ENCODE measurements at places on chromosomes 5 and 9. TPM values are rescaled to one million over a fixed set of nuclear protein-coding genes. Genes with fewer than 3 reads are reported as not detected.
A peak's percentile ranks its signal among the peaks of the same experiment; 100 is the strongest.

DNA sequence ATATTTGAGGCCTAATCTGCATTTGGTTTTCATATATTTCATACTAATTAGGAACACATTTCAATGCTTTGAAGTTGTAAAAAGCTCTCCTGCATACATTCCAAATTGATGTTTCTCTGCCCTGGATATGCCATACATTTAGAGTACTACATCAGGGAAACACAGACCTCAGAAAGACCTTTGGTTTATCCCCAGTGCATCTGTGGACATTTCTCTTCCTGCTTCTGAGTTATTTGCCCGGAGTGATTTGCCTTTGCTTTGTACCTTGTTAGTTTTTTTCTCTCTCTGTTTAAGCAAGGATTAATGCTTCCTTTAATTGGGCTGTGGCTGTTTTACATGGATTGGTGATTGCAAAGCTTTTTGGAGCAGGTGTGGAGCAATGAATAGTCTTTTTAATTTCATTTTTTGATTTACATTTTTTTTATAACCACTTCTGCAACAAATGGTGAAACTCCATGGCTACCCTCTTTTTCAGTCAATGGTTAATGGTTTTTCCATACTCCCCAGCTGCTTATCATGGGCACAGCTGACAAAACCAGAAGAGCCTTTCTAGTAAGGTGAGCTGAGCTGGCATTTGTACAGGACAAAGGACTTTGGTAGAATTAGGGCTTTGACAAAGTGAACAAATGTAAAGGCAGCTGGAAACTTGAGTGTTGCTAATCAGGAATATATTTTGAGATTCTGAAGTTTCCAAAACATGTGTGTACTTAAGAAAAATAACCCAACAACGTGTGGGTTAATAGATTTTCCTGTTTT is 54.2 kb downstream of the ZSWIM6 start:
- DNase-seq: no peak

GRCh38 chr9:105319202-105319813 is 74.9 kb downstream of the SLC44A1 start:
- no peak for DNase-seq

GRCh38 chr5:101271416-101271815 is 368.3 kb upstream of the ST8SIA4 start:
- DNase-seq: no peak

Gene PRSS3
- 95.6 TPM for total RNA-seq

DNA sequence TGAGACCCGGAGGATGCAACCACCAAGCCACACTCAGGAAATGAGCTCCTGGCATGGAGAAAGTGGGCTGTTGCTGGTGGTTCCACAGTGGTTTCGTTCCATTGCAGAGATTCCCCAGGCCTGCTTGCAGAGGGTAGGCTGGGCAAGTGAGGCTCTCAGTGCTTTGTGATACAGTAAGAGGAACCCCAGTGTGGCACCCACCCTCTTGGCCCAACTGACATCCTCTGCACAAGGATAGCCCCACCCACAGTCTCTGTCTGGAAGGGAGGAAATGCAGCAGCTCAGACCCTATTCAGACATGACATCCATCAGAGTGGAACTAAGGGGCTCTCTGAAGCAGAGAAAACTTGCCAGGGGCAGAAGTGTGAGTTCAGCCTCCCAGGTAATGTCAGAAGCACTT is 69.6 kb upstream of the FSTL4 start:
- no peak for DNase-seq

GRCh38 chr5:36724467-36725332 is 118.3 kb downstream of the SLC1A3 start:
- no peak for DNase-seq

DNA sequence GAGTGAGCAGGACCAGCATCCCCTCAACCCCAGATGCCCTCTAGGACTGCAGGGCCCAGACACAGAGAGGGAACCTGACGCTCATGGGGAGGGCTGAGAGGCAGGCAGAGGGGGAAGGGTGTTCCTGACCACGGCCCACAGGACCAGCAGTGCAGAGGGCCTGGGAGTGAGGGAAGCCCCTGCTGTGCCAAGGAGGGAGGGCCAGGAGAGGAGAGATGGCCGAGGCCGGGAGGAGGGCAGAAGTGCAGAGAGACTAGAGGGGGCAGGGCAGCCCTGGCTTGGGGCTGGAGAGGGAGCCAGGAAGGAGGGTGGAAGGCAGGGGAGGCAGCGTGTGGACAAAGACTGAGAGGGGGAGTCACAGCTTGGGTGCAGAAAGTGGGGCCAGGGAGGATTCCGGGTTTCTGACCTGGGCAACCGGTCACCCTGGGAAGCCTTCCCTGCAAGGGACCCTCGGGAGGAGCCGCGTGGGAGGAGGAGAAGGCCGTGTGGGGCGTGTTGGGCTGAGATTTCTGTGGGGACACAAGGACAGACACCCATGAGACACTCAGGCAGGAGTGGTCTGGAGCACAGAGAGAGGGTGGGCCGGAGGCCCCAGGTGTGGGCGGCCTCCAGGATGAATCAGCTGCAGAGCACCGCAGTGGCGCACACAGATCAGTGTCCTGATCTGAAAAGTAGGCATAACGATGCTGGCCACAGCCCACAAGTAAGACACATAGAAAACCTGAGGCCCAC is 117.5 kb downstream of the ADAMTS2 start:
- DNase-seq: no peak

- no peak for DNase-seq
Observed at GRCh38 chr5:16529306-16529705, 63.7 kb upstream of the ZNF622 start.

DNA sequence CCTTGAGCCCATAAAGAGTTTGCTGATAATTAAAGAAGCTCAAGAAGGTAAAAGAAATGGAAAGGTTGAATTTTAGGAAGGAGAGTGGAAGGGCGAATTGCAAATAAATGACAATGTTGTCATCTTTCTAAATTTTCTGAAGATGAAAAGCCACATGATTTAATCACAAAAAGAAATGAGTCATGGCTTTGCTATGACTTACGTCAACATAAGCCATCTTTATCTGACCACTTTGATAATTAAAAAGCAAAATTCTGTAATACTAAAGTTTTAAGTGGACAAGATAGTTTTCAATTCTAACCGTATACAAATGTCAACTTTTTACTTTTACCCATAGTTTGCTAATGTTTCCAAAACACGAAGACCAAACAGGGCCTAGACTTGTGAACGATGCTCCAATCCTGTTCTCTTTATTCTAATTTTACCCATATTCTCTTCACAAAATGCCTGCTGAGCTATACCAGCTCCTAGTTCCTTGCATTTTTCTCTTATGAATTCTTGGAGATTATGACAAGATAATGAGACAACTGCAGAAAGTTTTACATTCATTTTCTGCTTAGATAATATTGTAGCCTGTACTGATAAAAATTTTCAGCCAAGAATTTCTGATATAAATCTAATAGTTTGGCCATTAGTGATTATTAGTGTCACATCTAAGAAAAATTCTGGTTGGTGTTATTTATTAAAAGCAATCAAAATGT is 21.8 kb upstream of the PRUNE2 start:
- no peak for DNase-seq

Gene LTC4S
- total RNA-seq: 0.38 TPM

GRCh38 chr5:150131978-150132694 is 23.5 kb downstream of the PDGFRB start:
- DNase-seq: no peak

DNA sequence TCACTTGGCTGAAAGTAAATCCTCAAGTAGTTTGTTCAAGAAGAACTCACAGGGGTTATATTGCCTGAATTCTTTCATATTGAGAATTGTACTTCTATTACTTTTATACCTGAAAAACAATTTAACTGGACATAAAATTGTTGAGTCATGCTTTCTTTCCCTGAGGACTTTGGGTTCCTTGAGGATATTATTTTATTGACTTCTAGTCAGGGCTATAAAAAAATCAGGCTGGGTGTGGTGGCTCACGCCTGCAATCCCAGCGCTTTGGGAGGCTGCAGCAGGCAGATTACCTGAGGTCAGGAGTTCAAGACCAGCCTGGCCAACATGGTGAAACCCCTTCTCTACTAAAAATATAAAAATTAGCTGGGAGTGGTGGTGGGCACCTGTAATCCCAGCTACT is 17.9 kb upstream of the CDC42SE2 start:
- no peak for DNase-seq

Gene SLC6A7
- total RNA-seq: not detected

Gene LECT2
- total RNA-seq: not detected

DNA sequence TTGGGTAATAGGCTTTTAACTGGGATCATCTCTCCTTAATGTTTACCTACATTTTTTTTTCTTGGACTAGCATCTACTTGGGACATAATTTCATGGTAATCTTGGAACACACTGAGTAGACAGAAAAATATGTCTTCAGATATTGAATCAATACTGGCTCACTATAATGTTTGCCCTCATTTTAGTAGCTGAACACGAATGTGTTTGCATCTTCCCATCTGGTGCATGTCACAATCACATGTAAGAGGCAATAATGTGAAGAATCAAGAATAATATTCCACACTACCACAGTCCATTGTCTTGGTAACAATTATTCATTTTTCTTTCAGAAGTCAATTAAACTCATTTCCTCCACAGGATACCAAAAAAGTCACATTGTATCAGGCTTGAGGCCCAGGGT is 382.7 kb upstream of the CDH10 start:
- no peak for DNase-seq

- DNase-seq: no peak
Observed at GRCh38 chr5:20105915-20106314, 117.9 kb upstream of the CDH18 start.

DNA sequence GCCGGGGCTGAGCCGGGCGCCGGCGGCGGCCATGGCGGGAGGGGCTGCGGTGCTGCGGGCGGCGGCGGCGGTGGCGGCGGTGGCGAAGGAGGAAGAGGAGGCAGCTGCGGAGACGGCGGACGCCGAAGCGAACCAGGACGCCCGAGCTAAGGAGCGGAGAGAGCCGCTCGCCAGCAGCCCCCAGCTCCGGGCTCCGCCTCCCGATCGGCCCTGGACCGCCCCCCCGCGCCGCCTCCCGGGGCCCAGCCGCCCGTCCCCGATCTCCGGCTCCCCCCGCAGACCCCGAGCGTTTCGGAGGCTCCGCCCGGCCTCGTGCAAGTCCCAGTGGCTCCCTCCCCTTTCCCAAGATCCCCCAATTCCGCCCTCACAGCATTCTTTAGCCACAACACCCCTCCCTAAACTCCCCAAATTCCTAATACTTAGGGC is at the start of gene ASTN2:
TSS of gene ASTN2 (minus strand) at position 152 of the 426 bp plus-strand sequence. CDS start at position 33, 119 bp downstream.
- DNase-seq: no peak

Gene LAMC3
- not detected for total RNA-seq

Gene FBP2
- not detected for total RNA-seq

Gene LOX
- 1.4 TPM for total RNA-seq

DNA sequence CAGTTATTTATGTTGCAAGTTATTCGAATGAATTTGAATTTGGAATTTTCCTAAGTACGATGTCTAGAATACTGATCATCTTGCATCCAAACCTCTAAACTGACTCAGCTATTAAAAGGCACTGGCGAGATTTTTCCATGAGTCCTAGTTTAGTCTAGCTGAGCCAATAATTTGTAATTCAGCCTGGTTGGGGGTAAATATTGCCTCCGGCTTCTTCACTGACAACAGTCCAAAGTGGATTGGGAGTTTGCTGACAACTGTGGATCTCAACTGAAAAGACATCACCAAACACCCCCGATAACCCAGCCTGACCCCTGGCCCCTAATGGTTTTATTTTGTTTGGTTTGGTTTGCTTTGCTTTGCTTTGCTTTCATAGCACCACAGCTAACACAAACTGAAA is 189.8 kb upstream of the DAPK1 start:
- DNase-seq: no peak

Gene PCDHB4
- total RNA-seq: 0.13 TPM

Gene GADD45G
- 1.0 TPM for total RNA-seq

GRCh38 chr5:136590581-136590980 is 225.2 kb upstream of the TRPC7 start:
- peak; percentile 71 for DNase-seq

Gene TMEFF1
- 0.13 TPM for total RNA-seq

DNA sequence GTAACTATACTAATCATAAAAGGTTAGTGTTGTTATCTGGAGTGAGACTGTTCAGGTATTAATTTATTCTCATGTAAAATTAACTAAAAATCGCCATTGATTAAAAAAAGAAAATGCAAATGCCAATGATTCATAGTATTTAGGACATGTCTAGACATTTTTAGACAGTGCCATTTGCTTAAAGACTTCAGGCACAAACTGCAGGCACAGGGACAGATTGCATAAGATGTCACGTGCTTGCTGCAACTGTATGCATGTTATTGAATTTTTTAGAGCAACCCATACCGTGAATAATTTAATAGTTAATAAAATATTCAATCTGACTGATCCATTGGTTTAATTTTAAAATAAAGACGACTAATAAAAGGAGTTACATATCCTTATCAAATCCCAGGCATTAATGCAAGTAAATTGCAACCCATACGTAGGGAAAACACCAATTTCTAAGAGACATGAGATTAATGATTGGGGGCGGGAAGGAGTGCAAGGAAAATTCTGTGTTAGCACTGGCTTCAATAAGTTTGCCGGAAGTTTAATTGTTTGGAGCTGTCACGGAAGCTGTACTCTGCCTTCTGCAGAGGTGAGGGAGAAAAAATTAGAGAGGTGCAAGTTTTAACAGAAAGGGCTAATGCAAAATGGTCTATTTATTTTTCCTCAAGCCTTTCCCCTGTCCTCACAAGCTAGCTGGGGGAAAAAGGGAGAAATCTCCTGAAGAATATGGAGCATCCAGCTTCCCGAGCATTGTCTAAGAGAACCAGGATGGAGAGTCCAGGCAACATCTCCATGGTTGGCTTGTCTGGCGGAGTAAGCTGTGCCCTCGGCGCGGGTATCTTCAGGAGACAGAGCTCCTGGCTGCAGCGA is 2.9 kb downstream of the EDIL3 start:
- peak; percentile 61 for DNase-seq

Gene PPP2R2B
- total RNA-seq: under 0.01 TPM

DNA sequence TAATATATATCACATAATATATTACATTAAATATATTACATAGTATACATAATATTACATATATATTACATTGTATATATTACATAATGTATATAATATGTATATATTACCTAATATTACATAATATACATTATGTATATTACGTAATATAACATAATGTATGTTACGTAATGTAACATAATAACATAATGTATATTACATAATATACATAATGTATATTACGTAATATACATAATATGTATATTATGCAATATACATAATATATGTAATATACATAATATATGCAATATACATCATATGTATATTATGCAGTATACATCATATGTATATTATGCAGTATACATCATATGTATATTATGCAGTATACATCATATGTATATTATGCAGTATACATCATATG is 19.1 kb downstream of the CYLC2 start:
- DNase-seq: no peak

- DNase-seq: peak; percentile 22
Observed at GRCh38 chr9:120579139-120580050, 572 bp downstream of the CDK5RAP2 start.

Gene MEIKIN
- not detected for total RNA-seq

GRCh38 chr9:125277411-125277810 is 15.8 kb downstream of the GAPVD1 start:
- DNase-seq: no peak

GRCh38 chr5:121693864-121694263 is 157.8 kb upstream of the FTMT start:
- DNase-seq: peak; percentile 25

Gene SLC45A2
- total RNA-seq: not detected

All from bronchial epithelial cell (primary cell).